NCI-H226 (cell line): ENCODE measurements at places on chromosomes 6 and 20.

DNA sequence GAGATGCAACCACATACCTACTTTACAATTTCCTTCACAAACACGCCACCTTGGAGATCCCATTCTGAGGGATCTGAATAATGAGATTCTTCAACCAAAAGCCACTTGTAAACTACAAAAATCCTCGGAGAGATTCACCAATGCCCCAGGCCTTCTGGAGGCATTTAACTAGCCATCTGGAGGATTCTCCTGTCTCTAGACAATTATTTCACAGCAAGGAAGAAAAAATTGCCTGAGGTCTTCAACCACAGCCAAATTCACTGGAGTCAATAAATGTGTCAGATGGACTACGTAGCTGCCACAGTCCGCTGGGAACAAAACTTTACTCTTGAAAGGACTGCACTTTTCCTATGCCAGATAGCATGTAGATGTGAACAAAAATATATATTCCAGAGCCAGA is 19.0 kb upstream of the DCDC2 start:
- no peak for DNase-seq

DNA sequence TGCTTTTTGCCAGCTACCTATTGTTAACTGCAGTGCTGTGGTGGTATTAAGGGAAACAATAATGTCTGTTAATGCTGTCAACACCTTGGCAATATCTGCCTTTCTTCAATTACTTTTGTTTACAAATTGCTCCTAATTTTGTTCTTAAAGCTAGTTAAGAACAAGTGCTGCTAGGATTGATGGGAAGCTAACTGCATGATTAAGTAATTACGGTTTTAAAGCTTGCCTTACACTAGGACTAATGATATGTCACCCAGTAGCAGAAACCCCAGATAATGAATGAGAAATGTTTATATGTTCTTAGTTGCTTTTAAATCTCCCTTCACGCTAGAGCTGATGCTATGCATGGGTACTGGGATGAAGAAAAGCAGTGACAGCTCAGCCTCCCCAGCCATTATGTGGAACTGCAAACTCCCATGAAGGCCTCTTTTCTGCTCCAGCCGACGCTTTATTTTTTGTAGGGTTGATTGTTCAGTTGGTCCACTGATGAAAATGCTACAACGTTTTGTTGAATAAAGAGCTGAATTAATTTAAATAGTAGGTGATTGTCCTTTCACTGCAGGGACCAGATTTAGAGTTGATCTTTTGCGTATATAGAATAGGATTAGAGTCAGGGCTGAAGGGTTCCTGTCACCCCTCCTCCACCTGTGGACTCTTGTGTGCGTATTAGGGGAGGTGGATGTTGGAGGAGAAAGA is 610.5 kb downstream of the TFAP2B start:
- DNase-seq: no peak

DNA sequence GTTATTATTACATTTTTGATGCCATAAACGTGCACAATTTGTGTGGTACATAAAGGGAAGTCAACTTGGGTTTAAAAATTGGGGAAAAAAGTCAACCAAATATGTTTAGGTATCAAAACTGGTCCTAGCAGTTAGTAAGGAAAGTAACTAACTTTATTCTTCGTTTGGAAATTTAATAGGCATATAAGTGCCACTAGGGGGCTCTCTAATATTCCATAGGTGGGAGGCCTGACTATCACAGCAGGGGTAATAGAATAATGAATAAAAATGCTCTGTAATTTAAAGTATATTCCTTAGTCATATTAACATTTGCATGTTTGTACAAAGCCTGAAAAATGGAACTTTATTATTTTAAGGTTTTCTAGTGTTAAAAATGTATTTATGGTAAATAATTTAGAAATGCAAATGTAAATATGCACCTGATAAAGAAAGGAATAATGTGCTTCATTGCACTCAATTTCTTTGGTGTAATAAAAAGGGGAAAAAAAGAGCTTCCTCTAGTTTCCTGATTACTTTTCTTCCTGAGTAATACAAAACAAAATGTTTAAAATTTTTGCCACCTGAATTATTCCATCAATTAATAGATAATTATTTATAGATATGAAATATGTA is 125.7 kb upstream of the HDAC2 start:
- DNase-seq: peak; percentile 13

GRCh38 chr20:38181207-38181801 is 16.2 kb upstream of the TGM2 start:
- peak; percentile 40 for DNase-seq

GRCh38 chr6:38499529-38500096 is 140.1 kb downstream of the BTBD9 start:
- DNase-seq: no peak

DNA sequence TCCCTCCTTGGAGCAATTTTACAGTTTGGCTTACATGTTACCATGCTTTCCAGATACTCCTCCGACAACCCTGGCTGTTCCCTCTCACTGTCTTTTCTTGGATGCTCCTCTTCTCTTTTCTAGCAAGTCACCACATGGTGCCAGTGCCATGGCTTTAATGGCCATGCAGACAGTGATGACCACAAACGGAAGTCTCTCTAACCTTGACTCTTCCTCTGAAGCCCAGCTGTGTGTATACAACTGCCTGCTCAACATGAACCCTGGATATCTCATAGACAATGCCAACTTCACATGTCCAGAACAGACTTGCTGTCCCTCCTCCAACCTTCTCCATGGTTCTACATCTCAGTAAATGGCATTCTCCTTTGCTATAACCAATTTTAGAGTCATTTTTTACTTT is 49.8 kb upstream of the NEDD9 start:
- no peak for DNase-seq

GRCh38 chr6:122066200-122066599 is 333.3 kb upstream of the HSF2 start:
- no peak for DNase-seq

- no peak for DNase-seq
Measured at GRCh38 chr20:36645998-36646397, at the start of gene SLA2. Gene SLA2, minus strand, starts transcription at chr20:36646196. Its CDS starts 4,861 bp downstream, at chr20:36641335.

DNA sequence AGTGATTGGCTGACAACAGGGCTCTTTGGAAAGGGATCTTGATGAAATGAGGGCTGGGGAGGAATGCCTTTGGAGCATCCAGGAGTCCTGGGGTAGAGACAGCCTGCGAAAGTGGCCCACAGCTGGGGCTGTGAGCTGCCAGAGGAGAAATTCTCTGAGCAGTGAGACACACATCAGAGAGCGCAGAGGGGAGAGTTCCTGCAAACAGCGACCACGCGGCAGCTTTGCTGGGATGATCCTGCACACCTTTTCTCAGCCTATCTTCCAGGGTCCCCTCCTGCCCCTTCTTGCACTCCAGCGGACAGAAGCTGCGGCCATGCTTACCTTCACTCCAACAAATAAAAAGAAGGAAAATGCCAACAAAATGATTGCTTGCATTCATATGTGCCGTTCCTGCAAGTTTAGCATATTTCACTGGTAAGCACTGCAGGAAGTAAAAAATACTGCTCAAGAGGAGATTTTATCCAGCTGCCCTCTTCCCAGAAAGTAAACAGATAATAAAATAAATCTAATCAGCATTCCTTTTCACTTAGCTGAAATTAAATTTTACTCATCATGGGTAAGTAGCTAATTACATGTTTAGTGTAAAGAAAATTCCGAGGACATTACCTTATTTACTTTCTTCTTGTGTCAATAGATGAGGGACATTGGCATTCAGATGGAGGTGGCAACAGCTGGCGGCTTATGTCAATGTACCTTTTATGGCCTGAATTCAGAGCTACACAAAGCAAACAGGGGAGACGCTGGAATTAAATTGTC is 339.9 kb upstream of the ARID1B start:
- DNase-seq: no peak

GRCh38 chr20:62266340-62266739 is 28.0 kb downstream of the OSBPL2 start:
- DNase-seq: no peak

DNA sequence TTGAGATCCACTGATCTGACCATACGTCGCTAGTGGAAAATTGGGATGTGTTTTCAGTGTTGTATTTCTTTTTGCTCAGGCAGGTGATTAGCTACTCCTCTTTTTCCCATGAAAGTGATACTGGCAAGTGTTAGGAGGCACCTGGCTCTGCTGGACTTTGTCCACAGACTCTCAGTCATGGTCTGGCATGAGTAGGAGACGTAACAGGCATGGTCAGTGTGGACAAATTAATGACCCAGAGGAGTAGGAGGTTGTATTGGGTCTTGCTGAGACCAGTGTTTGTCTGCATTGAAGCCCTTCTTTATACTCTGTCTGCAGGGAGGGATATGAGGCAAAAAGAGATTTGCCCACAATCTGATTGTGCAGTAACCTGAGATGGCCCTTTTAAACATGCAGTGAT is 178.7 kb downstream of the DTNBP1 start:
- no peak for DNase-seq

DNA sequence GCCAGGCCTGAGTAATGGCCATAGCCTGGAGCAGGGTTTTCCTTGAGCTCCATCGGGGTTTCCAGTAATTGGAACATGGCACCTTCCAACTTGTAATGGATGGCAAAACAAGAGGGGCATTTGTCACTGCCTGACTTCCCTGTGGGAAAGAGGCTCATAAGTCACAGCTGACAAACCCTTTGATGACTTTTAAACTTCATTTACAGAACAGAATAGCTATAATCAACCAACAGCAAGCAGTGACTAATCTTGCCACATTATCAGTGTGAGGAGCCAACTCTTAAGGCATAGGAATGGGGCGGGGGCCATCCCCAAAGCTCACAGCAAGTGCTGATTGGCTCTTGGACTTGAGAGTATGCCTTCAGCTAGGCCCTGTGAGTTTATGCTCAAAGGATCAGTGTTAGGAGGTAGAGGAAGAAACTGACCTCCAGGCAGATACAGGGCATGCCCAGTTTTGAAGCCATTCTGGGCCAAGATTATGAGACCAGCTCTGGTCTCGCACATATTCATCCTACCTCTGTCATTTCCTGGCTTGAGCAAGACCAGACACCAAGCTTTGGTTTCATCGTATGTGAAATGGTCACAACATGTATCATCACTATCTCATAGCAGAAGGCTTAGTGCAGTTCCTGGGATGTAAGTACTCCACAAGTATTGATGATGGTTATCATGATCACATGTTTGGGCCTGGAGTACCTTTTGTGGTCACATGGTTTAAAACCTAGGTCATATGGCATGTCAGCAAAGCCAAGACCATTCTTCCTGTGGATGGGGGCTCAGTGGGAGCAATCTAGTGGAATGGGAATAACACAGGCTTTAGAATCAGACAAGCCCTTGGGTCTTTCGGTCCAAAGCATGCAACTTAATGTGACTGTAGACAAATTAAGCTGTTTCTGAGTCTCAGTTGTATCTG is 49.2 kb downstream of the EIF2S2 start:
- DNase-seq: peak; percentile 48

- peak; percentile 83 for DNase-seq
Measured at GRCh38 chr6:53168516-53169267, 20.1 kb upstream of the GCM1 start.

DNA sequence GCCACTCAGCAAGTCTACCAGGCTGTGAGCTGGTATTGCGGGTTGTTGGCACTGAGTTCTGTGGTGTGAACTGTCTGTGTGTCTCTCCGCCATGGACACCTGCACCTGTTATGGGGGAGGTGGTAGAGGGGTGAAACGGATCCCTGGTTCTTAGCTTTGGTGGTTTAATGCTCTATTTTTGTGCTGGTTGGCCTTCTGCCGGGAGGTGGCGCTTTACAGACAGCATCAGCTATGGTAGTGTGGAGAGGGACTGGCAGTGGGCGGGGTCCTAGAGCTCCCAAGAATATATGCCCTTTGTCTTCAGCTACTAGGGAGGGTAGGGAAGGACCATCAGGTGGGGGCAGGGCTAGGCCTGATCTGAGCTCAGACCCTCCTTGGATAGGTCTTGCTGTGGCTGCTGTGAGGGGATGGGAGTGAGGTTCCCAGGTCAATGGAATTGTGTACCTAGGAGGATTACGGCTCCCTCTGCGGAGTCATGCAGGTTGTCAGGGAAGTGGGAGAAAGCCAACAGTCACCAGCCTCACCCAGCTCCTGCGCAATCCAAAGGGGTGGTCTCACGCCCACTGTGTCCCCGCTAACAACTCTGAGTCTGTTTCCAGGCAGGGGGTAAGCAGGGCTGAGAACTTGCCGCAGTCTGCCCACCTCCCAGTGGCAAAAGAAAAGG is 154.3 kb downstream of the CCDC170 start:
- peak; percentile 13 for DNase-seq

DNA sequence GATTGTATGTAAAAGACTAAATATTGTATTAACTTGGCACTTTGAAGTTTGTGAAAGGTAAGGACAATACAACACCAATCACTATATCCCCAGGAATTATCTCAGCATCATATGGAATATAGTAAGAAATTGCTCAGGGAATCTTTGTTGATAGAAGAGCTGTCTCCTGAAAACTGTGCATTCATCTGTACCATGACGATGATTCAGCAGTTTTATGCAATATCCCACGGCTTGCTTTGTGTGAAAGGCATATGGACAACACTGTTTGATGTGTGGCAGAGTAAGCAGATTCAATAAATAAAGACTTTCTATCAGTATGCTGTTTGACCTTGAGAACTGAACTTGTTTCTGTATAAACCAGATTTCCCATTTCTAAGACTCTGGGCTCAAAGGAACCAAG is 147.5 kb upstream of the PLN start:
- DNase-seq: no peak

DNA sequence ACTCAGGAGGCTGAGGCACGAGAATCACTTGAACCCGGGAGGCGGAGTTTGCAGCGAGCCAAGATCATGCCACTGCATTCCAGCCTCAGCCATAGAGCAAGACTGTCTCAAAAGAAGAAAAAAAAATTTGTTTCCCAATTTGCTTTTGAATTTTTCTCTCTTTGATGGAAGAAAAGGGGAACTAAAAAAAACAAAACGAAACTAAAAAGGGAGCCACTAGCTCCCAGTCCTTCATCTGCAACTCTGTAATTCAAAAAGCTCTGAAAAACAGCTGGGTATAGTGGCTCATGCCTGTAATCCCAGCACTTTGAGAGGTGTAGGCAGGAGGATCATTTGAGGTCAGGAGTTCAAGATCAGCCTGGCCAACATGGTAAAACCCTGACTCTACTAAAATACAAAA is 9.5 kb downstream of the OVOL2 start:
- DNase-seq: no peak

- DNase-seq: no peak
Measured at GRCh38 chr6:97110626-97111025, 172.4 kb downstream of the MMS22L start.

- DNase-seq: peak; percentile 48
Measured at GRCh38 chr20:44683263-44684046, 31.7 kb upstream of the CCN5 start.

DNA sequence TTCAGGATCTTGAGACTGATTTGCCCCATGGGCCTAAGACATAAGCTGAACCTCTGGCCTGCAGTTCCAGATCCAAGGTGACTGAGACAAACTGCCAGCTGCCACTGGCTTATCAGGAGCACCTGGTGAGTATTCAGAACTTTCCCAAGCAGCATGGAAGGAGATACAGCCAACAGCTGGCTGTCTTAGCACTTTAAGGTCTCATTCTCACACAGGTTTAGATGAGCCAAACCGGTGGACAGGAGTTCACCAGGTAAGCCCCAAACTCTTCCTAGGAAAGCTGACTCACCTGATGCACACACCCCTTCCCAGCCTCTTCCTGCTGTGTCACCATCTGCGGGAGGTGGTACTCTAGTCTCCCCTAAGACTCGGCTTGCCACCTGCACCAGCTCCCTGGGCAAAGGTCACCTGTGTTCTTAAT is at the start of gene BANF2:
TSS of gene BANF2 (plus strand) at position 36 of the 421 bp plus-strand sequence. CDS start 25,060 bp downstream, outside the sequence.
- DNase-seq: no peak
